ENCODE measurements at places on chromosomes 16 and 17.

DNA sequence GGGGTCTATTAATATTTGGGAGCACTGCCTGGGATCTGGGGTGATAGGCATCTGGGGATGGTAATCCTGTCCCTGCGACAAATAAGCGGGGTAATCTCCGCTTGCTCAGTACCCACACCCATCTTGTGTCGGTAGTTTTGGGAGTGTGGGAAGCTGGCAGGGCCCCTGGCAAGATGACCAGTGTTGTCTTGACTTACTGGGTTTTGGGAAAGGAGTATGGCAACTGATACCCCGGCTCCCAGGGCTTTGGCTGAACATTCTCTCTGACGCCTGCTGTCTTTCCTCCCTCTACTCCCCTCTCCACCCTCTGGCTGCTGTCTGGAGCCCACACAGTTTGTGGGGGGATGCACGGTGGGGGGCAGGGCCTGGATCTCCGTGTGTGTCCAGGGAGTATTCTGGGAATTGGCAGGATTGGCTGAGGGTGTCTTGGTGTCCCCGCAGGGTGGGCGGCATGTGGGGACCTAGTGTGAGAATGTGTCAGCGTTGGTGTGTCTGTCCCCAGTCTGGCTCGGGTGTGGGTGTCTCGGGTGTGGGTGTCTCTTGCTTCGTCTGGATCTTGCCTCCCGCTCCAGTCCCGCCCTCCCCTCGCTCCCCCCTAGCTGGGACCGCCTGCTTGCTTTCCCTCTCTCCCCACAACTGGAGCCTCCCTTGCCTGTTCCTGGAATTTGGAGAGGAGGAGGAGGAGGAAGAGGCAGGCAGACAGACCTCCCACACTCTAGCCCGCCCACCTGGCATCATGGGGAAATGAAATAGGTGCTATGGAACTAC lies 12.0 kb downstream of the RARA start:
- DNase-seq: no peak

DNA sequence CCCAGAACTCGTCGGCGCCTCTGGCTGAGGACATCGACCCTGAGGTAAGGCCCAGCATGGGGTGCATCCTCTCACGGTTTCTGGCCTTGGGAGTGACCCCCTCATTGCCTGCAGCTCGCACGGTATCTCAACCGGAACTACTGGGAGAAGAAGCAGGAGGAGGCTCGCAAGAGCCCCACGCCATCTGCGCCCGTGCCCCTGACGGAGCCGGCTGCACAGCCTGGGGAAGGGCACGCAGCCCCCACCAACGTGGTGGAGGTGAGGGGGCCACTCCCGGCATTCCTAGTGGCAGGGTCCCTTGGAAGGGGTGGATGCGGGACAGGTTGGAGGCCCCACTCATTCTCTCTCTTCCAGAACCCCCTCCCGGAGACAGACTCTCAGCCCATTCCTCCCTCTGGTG lies 8.4 kb upstream of the MRPL12 start:
- DNase-seq: no peak

DNA sequence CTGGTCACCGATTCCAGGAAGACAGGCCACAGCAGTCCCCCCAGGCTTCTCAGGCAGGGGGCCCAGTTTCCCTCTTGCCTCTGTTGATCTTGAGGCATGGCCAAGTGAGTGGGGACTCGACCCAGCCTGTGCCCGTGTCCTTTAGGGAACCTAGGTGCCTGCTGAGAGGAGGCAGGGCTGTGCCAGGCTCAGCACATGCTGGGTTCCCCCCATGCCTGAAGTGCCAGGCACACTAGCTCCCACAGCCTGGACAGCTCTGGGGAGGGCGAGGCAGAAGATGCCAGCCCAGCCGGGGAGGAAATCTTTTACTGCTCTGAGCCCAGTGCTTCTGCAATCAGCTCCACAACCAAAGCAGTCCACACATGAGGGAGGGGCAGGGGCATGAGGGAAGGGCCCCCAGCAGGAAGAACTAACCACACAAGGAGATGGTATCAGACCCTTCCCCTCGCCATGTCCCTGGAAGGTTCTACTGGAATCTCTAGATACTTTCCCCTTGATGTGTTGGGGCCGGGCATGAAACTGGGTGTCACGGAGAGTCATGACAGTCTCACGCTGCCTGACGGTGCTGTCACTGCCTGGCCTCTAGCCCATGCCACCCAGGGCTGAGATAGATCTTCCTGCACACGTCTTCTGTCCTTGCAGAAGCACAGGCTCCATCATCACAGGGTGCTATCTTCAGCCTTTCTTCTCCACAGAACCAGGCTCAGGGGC lies 25.5 kb downstream of the MYO18A start:
- DNase-seq: no peak

- DNase-seq: no peak
These were observed 173.3 kb downstream of the MRTFB start for GRCh38 chr16:14244196-14245010.

- no peak for DNase-seq
These were observed 12.4 kb downstream of the TAC4 start for GRCh38 chr17:49835472-49835871.

DNA sequence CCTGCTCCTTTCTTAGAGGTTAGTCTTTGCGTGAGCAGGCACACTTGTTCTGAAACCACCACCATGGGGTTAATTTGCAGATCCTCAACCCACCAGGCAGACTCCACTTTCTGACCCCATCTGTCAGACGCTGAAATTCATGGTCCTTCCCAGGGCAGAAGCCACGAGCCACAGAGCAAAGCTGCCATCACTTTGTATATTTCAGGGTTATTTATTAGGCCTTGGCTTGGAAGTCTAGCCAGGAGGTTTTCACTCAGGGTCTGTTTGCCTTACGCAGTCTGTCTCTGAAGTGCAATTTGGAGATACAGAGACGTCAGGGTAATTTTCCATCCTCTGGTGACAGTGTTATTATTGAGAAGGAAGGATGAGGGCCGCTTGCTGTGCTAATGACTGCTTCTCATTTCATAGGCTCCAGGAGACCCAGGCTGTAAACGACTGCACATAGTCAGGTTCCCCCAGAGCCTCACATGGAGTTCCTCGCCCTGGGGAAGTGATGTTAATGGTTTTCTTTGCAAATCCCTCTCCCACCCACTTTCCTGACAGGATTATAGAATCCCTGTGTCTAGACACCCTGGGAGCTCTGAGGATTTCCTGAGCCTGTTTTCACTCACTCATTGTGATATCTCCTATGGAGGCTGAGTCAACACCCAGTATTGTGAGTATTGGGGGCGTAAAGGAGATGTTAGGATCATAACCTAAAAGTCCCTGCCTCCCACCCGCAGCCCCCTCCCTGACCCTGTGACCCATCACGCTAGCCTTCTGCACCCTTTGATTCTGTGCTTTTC lies 269.0 kb downstream of the ABCC12 start:
- no peak for DNase-seq

GRCh38 chr16:30876867-30877266 lies 17.0 kb downstream of the BCL7C start:
- no peak for DNase-seq

All from stimulated activated CD4-positive, alpha-beta T cell treated with anti-CD3 and anti-CD28 coated beads, Interleukin-1b, Interleukin-23, amount 100 ng/mL, for 24 hours (primary cell).